Stimulated activated CD4-positive, alpha-beta T cell treated with anti-CD3 and anti-CD28 coated beads, Interleukin-1b, Interleukin-23, amount 100 ng/mL, for 1 hour (primary cell): ENCODE measurements at places on chromosomes 3 and 15.

- DNase-seq, result no peak
Measured at GRCh38 chr3:135191708-135192107, 396.6 kb downstream of the EPHB1 start.

GRCh38 chr15:77021803-77022381 lies 27.0 kb downstream of the PSTPIP1 start:
- no peak for DNase-seq

DNA sequence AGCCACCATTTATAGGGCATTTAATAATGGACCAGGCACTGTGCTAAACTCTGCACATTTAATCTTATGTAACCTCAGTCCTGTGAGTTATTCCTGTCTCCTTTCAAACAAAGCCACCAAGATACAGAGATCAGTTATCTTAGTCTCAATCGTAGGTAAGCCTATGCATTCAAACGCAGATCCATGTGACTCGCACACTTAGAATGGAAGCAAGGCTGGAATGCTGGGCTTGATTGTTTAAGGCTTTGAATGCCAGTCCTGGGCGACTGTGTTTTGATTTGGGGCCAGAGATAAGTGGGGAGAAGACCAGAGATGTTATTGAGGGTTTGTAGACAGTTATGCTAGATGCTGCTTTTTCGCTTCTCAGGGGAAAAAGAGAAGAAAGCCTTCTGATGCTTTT lies 22.2 kb downstream of the MED12L start:
- DNase-seq, result no peak

DNA sequence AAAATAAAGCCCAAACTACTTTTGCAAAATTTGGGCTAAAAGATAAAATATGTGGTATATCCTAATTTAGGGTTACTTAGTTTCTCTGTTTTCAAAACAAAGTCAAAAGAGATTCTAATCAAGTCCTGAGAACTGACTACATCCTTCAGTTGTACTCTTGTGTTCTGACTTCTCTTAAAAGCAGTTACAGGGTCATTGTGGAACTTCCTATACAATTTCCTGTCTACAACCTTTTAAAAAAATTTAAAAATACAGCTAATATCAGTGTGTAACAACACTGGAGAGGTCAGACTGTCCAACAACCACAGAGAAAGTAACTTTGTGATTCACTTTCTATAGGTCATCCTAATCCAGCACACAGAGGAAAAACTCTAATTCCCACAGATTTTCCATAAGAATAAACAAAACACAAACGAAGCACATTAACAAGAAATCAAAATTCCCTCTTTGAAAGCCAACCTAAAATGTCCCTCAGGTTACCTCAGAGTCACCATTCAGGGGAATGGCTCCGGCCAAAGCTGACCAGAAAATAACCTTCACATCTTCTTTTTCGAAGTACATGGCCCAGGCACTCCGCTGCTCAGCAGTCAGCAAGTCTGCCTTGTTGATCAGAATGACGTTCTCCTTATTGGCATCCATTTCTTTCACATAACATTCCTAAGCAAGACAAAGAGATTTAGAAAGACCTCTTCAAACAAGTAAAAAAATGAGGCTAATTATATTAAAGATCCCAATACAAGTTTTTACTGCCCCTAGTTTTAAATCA lies 13.3 kb downstream of the LSG1 start:
- DNase-seq, result no peak

DNA sequence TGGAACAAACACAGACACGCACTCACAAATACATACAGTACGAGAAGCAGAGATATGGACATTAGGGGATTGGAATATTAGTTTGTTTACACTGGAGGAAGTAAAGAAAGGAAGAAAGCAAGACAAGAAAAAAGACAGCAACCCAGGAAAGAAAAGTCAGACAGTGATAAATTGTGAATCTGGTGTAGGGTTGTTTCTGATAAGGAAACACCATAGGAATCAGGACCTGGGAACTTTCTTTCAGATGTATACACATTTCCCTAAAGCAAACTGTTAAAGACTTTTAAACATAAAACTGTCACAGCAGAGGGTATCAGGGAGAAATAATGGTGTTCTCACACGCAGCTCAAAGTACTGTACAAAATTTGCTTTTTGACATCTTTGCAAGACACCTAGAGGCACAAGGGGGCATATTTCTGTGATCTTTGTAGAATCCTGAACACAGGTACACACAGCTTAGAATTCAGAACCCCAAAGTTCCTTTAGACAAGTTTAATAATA lies 153.7 kb downstream of the TUSC7 start:
- no peak for DNase-seq

DNA sequence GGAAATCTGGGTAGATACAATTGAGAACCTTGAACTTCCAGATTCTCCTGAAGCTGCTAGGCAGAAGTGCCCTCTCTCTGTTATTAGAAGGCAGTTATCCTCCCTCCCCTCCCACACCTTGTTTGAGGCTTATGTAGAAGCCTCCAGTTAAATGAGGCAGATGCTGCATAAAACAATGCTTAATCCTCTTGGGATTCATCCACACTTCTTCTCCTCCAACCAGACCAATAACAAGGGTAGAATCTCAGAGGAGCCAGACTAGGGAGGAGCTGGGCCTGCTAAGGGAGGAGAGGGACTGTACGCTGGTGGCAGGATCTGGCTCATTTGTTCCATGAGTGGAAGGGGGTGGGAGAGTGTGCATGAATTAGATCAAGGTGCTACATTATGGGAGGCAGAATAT lies 88.3 kb upstream of the PRR23C start:
- DNase-seq, result no peak

DNA sequence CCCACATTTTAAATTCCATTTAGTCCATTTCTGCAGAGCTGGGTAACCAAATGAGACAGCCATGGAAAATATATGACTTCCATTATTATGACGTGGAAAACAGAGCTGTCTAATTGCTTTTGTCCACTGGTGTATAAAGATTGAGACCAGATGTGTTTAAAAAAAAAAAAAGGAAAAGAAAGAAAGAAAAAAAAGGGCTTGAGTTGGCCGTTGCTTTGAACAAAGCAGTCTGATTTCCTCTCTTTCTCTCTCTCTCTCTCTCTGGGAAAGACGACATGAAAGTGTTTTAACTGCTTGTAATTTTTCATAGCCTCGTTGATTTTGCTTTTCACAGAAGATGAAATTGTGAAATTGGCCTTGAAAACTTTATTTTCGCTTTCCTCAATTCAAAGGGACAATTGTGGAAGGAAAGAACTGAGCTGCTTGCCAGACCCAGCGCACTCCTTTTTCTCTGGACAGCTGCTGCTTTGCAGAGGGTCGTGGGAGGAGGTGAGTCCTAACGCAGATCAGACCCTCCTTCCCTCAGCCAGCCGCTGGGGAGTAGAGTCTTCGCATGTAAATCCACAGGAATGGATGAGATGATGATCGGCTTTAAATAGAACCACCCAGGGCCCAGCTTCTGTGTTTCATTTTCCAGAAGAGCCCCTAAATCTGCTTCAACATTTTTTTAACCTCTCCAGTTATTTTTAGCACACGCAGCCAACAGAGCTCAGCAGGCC lies 42.8 kb upstream of the UBE2E1 start:
- no peak for DNase-seq

- no peak for DNase-seq
Measured at GRCh38 chr15:74884428-74885223, 5.2 kb upstream of the MPI start.

- DNase-seq, result no peak
Measured at GRCh38 chr3:170205302-170205701, 16.9 kb upstream of the PRKCI start.

DNA sequence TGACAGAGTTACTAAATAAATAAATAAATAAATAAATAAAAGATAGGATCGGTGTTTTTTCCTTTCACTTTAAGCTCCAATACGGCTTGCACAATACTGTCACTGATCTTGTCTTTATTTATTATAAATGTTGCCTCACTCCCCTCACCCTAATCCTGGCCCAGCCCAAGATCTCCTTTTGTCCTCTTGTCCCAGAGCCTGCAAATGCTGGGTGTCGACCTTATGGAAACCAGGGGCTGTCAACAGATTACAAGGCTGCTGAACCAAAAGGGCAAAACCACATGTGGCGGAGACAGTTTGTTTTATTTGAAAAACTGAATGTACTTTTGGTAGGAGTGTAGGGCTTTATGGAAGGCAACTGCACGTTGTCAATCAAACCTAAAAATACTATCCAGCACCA lies 75.9 kb downstream of the RFTN1 start:
- no peak for DNase-seq

- no peak for DNase-seq
Measured at GRCh38 chr3:143668924-143669790, 179.1 kb downstream of the SLC9A9 start.

DNA sequence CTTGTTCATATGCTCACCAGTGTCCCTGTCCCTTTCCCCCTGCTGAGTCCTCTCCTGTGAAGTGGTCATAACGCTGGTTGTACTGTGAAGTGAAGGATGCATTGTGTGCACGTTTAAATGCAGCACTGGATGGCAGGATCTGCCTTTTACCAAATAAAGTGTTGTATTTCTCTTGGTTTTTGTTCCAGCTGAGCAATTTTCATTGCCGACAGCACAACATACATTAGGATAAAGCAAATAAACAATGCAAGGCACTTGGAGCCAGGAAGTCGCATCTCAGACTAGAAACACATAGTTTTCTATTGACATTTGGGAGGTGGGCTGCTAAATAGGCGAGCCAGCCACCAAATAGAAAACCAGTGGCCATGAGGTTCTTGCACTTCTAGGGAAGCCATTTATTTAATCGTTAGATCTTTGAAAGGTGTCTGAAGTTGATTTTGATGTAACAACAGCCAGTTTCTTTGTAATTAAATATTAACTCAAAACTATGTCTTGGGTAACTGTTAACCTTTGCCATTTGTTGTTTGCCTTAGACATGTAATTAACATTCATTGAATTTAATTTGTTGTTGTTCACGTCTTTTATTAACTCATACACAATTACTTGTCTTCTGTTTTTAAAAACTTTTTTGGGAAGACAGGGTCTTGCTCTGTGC lies 185.3 kb downstream of the FNDC3B start:
- no peak for DNase-seq

DNA sequence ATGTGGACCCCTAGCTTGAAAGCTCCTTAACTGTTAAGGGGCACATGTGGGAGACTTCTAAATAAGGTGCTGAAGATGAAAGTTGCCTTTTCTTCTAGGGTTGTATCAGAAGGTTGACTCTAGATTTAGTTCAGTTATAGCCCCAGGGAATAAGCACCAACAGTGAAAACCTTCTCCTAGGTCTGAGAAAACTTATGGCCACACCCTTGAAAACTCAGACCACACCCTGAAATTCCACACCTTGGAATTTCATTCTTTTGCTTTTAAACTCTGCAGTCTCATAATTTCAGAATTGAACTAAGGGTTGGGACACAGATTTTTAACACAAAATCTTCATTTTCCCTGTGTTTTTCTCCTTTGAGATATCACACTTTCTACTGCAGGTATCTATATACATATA lies 355.8 kb upstream of the IL12A start:
- no peak for DNase-seq

DNA sequence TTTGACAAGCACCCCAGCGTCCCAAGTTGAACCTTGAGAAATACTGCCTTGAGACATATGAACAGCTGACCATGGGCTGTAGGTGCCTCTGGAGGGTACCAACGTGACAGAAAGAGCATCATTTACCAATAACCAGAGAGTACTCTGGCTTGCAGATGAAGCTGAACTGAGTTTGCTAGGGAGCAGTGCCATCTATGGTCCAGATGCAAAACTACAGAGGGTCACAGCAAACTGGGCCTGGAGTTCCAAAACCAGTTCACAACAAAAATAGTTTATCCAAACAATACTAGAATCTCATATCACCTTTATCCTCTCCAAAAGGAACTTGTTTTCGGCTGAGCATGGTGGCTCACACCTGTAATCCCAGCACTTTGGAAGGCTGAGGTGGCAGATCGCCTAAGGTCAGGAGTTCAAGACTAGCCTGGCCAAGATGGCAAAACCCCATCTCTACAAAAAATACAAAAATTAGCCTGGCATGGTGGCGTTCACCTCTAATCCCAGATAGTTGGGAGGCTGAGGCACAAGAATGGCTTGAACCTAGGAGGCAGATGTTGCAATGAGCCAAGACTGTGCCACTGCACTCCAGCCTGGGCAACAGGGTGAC lies 69.3 kb downstream of the CHAC1 start:
- no peak for DNase-seq

GRCh38 chr3:178075344-178075743 lies 460.9 kb upstream of the KCNMB2 start:
- DNase-seq, result no peak

DNA sequence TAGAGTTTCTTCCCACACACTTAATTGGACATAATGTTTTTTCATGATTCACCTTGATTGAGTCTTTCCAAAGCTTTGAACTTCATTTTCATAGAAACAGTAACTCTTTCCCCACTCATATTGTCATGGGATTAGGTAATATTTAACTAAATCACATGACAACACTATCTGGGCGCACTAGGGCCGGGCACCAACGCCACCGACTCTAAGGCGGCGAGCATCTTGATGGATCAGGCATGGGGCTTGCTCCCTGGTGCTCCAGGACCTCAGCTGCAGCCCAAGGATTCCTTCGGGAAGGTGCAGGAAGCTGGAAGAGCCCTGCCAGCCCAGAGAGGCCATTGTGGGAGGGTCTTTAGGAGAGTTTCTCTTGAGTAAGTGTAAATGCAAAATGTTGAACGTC lies 193.1 kb upstream of the UBE3A start:
- DNase-seq, result no peak

DNA sequence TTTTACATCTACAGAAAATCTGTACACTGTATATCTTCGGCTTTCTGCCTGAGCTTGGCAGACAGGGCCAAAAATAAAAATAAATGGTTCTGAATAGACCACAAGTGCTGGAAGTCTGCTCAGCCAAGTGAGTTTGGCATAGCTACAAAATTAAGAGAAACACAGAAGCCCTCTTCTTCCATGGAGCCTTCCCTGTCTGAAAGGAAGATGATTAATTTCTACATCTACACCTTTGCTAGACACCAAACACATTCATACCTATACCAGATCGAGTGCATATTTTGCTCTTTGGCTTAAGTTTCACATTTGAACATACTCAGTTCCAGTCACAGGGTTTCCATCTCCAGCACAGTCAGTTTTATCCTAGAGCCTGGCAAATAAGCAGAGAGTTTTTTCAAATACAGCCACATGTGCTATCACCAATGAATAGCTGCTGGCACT lies 224.6 kb downstream of the GREM1 start:
- DNase-seq, result no peak

DNA sequence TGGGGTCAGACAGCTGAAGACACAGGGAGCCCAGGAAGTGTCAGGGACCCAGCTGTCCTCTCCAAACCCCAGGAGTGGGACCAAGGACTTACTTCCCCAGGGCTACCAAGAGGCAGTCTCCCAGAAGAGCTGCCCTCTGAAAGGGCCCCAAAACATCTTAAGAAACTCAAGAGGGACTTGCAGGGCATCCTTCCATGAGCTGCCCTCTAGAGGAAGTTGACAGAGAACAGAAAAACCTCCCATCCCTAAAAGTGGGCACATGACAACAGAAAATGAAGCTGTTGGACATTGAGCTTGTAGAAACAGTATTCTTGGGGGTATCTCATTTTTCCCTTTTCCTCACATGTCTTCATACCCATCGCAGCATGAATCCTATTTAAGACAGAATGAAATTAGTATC lies 58.9 kb downstream of the MECOM start:
- no peak for DNase-seq

- no peak for DNase-seq
Measured at GRCh38 chr3:139764069-139764905, 86.5 kb upstream of the NMNAT3 start.

- DNase-seq, result no peak
Measured at GRCh38 chr15:36996121-36996520, 104.2 kb downstream of the MEIS2 start.
